SK-N-SH (cell line): ENCODE measurements at places on chromosomes 5 and 9.

- DNase-seq: peak; percentile 11
Measured at GRCh38 chr9:14349146-14349446, 35.2 kb upstream of the NFIB start.

- no peak for DNase-seq
Measured at GRCh38 chr5:33675958-33676464, 215.8 kb downstream of the ADAMTS12 start.

DNA sequence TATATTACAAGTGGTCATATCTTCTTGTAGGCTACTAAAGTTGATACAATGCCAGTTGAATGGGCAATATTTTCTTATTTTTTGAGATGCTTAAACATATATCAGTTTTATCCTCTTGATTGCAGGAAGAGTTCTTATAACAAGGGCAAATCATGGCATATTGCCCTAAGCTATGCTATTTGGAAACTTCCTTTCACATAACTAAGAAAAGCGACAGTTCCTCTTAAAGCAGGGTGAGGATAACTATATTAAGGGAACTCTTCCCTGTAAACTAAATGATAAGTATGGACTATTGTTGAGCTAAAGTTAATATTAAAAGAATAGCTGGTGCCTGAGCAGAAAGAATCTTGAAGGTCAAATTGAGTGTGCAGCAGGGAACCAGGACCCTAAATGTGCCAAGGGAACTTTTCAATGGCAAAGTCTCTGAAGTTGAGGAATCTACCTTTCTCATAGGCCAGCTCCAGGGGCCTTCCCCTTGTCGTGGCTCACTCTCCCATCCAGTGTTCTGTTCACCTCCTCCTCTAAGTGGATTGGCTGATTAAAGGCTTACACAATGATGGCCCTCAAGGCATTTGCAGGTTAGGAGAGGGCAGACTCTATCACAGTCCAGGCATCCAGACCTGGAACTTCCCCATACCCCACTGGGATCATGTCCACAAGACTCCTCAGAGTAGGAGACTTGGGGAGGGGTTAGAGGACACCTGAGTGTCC, 26.8 kb downstream of the FYB1 start:
- DNase-seq: no peak

- DNase-seq: no peak
Measured at GRCh38 chr5:55852503-55852902, 1.3 kb downstream of the IL31RA start.

DNA sequence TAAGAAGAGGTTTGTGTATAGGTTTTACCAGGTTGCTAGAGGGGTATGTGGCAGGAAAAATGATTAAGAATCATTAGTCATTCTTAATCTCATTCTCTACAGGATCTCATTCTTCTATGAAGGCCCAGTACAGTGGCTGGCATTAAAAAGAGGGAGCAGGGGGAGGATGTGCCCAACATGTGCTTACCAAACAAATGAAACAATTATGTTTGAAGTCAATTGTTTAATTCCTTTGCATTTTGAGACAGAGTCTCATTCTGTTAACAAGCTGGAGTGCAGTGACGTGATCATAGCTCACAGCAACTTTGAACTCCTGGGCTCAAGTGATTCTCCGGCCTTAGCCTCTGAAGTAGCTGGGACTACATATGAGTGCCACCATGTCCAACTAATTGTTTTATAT, 23.0 kb downstream of the FNIP1 start:
- no peak for DNase-seq

- DNase-seq: peak; percentile 67
Measured at GRCh38 chr5:124888050-124888506, 141.6 kb upstream of the ZNF608 start.
